ENCODE measurements at places on chromosomes 1 and 21.

GRCh38 chr1:202619505-202619904 lies 90.7 kb downstream of the SYT2 start:
- DNase-seq, result no peak

DNA sequence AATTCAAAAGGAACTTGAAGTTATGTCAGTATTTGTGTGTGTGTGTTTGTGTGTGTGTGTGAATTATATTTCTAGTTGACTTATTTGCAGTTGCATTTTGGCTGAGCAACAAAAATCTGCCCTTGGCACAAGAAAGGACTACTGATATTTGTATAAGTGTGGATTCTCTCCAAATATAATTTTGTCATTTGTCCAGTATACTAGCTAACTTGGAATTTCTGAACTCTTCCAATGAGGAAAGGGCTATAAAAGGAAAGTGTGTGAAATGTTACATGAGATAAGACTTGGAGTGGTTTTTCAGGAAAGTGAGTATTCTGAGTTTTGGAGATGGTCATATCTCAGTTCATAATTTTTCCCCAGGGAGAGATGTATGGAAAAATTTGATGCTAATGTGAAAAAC lies 1384.1 kb upstream of the B3GALT2 start:
- DNase-seq, result no peak

- no peak for DNase-seq
Observed at GRCh38 chr1:77230051-77230450, 10.8 kb upstream of the PIGK start.

- DNase-seq, result no peak
Observed at GRCh38 chr1:17575797-17576518, 36.5 kb downstream of the ARHGEF10L start.

DNA sequence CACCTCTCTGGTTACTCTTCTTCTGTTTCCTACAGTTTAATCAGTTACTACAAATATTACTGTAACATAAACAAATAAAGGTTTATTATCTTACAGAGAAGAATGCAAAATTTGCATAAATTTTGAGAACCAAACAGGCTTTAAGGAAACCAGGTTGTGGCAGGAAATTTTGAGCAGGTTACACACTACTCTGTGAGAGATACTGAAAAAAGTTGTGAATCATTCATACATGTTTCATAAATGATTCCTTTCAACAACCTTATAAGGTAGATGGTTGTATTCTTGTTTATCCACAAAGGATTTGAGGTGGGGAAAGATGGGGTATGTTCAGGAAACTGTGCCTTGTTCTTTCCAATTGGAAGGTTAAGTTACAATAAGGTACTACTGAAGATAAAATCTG lies 58.6 kb downstream of the MAST2 start:
- DNase-seq, result no peak

DNA sequence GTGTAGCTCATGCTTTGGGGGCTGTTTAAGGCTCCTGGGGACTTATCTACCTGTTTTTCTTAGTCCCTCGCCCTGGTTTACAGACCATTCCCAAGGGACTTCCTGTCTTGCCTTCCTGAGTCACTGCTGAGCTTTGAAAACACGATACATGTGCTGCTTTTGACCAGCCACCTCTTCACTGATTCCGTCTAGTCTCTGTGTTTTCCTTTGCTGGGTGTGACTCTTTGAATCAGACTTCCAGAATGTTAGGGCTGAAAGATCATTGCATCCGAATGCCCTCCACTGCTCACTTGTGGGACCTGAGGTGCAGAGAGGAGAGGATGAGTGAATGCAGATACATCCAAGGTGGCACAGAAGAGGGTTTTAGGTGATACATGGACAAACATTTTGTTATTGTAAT lies 35.4 kb upstream of the CITED4 start:
- no peak for DNase-seq

- DNase-seq, result no peak
Observed at GRCh38 chr1:185442050-185442449, 125.0 kb upstream of the IVNS1ABP start.

DNA sequence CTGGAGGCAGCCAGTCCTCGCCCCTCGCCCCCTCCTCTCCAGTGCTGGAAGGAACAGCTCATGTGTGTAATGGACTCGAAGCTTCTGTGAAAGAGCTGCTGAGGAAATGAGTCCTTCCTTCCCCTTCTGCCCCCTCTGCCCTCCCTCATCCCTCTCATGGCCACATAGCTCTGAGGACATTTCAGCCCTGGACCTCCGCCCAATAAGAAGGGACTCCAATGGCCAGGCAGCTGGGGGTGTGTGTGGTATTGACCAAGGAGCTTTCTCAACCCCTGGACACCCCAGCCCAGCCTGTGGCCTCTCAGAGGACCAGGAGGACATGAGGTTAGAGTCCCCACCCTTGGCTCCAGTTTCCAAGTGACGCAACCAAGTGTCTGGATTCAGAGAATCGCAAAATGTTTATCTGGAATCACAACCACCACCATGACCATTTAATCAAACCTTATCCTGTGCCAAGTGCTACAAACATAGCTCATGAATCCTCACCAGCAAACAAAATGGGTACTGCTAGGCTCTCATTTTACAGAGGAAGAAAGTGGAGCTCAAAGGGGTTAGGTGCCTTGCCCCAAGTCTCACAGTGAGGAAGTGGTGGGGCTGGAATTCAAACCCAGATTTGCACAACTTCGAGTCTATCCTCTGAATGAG lies 47.8 kb upstream of the ECE1 start:
- no peak for DNase-seq

- no peak for DNase-seq
Observed at GRCh38 chr21:35833991-35834390, 226.3 kb downstream of the SETD4 start.

DNA sequence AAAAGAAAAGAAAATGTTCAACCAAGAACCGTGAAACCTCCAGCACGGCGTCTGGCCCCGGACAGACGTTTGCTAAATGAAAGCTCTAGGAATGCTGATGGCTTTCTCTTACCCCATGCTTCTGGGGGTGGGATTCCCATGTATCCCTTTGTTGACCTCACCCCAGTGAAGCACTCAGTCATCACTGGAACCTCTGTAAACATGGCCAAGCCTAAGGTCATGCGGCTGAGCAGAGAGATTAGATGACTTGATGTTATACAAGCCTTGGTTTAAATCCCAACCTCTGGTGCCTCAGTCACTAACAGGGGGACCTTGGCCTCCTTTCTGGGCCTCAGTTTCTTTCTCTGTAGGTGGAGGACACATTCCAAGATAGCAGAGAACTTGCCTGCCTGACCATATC lies 2.8 kb upstream of the MYOM3 start:
- DNase-seq, result no peak

DNA sequence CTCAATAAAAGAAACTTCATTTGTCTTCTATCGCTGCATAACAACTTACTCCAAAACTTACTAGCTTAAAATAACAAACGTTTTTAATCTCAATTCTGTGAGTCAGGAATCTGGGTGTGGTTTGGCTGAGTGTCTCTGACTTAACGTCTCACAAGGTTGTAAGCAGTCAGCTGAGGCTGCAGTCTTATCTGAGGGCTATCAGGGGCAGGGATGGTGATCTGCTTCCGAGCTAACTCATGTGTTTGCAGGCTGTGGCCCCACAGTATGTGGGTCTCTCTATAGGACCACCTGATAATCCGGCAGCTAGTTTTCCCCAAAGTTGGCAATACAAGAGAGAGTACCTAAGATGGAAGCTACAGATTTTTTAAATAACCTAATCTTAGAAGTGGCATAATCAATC lies 234.2 kb upstream of the FGGY start:
- DNase-seq, result no peak

DNA sequence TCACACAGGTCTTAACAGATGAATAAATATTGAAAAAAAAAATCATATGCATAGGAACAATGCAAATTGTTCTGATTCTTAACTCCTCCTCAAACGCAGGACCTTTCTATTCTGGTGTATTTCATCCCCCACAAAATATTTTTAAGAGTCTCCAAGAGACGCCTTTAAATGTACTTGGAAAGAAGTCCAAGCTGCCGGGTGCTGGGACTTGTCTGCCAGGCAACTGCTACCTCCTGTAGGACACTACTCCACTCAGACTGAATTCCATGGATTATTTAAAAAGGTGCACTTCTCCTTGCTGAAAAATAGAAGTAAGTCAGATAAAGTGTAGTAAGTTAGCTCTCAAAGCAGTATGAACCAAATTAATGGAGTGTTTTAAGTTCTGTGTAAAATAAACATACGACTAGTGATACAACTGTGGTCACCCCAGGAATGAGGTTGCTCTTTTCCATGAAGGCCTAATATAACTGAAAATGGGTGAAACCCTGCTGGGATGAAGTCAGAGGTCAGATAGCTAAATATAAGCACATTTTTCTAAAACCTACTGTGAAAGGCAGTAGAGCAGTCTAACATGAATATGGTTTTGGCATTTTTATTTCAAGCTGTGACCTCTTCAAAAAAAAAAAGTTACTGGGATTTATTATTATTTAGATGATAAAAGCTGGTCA lies 189.2 kb upstream of the PBX1 start:
- no peak for DNase-seq

DNA sequence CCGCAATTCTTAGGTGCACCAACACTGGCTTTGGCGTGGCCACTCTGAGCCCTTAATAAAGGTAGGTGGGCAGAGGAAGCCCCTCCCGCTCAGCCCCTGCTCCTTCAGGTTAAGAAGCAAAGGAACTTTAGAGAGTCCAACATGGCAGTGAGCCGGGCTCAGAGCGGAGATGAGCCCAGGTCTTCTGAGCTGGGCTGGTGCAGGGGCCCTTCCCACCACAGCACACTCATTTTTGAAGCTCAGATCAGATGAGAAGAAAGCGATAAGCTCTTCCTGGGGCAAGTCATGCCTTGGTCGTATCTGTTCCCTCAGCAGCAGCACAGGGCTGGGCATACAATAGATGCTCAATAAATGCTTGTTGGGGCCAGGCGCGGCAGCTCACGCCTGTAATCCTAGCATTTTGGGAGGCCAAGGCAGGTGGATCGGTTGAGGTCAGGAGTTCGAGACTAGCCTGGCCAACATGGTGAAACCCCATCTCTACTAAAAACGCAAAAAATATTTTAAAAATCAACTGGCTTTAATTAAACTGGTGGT lies 51.1 kb upstream of the TARDBP start:
- no peak for DNase-seq

- peak; percentile 51 for DNase-seq
Observed at GRCh38 chr1:6490181-6491080, 1.0 kb downstream of the PLEKHG5 start.

DNA sequence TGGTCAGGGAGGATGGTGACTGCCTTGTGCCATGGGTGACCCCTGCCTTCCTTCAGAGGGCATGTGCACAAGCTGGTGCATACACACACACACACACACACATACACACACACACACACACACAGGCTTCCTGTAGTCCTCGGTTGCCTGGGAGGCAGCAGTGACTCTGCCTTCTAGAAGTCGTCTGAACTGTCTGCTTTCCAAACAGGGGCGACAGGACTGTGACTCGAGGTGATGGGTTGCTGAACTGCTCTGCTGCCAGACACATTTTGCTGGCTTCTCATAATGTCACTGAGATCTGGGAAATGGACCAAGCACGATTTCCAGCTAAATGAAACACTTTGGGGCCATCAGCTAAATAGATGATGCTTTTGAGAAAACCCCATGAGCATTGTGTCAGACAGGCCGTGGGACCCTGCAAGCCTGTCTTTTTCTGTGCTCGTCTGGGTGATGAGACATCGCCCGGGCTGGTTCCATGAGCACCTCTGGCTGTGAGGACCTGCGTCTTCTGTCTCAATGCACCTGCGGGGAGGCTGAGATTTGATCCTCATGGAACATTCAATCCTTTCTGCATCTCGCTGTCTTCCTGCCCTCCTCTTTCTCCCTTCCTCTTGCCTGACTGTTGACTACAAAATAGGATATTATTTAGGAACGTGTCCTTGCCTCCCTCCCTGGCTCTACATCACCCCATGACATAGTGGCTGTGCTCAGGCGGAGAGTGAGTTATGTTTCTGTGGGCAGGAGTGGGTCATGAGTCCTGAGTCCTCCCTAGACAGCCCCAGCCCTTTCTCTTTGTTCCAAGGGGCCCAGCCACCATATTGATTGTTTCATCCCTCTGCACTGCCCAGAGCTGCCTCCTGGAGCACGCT lies 436.8 kb downstream of the CAMTA1 start:
- DNase-seq, result no peak

DNA sequence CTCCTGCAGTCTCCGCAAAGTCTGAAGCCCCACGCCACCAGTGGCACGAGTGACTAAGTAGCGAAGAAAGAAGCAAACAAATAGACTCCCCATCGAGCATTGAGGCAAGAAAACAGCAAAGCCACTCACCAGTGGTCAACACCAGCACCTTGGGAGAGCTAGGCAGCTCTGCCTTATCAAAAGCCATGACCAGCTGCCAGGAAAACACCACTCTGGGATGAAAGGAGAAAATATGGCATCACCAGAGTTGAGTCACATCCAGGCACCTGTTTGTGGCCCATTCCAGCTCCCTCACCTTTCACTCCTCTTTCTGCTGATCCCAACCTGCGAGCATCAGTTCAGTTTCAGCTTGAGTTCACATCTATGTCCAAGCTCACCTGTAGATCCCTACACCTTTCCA lies 17.2 kb downstream of the PDZK1 start:
- no peak for DNase-seq

GRCh38 chr1:19445417-19446342 lies 39.7 kb downstream of the CAPZB start:
- no peak for DNase-seq

DNA sequence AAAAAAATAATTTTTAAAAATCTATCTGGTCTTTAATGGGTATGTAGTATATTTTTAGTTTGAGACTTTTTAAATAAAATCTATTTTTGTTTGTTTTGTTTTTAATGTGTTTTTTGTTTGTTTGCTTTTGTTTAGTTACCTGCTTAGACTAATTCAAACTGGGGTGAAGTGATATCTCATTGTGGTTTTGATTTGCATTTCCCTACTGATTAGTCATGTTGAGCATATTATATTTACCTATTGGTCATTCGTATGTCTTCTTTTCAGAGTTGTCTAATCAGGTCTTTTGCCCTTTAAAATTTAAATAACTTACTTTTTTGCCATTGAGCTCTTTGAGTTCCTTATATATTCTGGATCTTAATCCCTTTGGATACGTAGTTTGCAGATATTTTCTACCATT lies 20.3 kb downstream of the CD1B start:
- no peak for DNase-seq

DNA sequence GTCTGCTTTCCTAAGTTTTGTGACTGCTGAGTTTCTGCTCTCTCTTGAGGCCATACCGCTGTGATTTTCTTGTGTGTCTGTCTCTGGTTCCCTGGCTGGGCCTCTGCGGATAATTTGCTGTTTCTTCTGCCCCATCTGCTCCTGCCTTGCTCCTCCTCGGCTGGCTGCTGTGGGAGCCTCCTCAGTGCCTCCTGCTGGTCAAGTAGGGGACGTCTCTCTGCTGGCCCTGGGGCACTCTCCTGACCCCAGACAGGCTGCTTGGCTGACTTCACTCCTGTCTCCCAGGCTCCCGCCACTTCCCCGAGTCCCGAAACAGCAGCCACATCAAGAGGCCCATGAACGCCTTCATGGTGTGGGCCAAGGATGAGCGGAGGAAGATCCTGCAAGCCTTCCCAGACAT lies 28.5 kb downstream of the ETNK2 start:
- DNase-seq, result no peak

DNA sequence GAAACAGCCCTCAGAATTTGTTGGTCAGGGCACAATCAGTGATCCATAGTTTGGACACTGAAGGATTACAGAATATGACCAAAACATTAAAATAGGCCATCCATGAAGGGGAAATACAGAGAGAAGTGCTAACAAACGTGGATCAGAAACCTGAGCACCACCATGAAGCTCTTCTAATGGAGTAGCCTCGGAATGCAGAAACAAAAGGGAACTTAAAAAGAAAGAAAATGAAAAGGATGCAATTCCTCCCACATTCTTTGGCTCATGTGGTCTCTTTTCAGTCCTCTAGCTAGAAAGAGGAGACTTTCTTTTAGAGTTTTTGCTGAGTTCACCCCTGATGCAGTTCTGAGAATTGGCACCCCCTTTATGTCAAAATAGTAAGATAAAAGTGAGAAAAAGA lies 989.8 kb upstream of the B3GALT2 start:
- DNase-seq, result no peak

- no peak for DNase-seq
Observed at GRCh38 chr1:186880982-186881381, 52.2 kb downstream of the PLA2G4A start.

Measured in NCI-H2081 (cell line).